Right lobe of liver (tissue), 6 donors: ENCODE measurements at places on chromosomes 12 and 14.

DNA sequence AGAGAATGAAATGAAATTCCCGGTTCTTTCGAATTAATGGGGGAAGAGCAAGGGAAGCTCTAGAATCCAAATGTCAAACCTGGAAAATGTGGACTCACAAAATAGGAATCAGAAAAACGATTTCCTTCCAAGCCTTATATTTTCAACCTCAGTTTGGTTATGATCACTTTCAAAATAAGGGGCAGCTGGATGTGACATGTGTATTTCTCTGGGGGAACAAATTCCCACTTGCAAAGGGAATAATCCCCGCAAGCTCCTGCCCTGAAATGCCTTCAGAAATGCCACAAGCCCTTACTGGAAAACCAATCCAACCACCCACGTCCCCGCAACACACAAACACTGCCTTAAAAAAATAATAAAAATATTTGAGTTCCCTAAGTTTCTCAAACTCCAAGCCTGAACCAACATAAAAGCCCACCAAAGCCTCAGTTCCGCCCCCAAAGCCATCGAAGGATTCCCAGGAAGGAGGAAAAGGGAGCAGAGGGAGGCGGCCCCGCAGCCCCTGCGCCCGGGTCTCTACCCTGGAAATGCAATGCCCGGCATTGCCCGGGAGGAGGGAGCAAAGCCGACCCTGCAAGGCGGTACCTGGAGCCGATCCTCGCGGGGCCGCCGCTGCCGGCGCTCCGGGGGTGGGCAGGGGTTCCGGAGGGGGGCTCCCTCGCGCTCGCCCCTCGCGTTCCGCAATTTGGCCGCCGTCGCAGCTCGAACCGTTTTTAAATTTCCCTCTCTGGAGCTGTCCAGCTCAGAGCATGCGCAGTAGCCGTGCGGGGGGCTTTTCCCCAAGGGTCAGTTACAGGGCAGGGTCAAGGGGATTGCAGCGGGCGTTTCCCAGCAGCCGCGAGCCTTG is at the start of gene FOXN4:
Gene FOXN4, minus strand, starts transcription at position 751 of the 847 bp plus-strand sequence. CDS start 963 bp downstream, outside the sequence.
- DNase-seq, result no peak

GRCh38 chr14:102139286-102140026 is at the start of gene WDR20:
WDR20 (plus strand) TSS chr14:102139897; CDS start chr14:102139924, 27 bp downstream.
- peak; percentile 99 for DNase-seq

- no peak for DNase-seq
These were observed 266.6 kb upstream of the PWP1 start for GRCh38 chr12:107418981-107419380.

GRCh38 chr12:113634982-113635381 is 163.3 kb upstream of the LHX5 start:
- no peak for DNase-seq

DNA sequence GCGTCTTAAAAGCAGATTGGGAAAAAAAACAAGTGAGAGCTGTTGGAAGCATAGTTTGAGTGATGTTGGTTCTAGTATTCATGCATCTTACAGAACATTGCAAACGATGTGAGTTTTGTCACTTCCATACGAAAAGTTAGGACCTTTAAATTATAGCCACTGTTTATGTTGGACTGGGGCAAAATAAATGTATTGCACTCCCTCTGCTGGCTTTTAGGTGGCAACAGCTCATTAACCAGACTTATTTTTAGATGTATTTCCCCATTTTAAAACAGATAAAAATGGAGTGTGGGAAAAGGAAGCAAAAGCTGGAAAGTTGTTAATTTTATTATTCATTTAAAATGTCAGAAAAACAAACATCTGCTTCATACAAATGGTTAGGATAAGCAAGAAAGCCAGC is 111.9 kb downstream of the LGR5 start:
- no peak for DNase-seq
